ENCODE measurements at places on chromosomes 2 and 18. TPM values are rescaled to one million over a fixed set of nuclear protein-coding genes. Genes with fewer than 3 reads are reported as not detected.

The MARCO gene
- 0.05 TPM for total RNA-seq

The SAG gene
- total RNA-seq, result not detected

The FEV gene
- not detected for total RNA-seq

The LRRC30 gene
- total RNA-seq, result not detected

The AKAIN1 gene
- total RNA-seq, result not detected

The CDH20 gene
- not detected for total RNA-seq

Measured in A549 treated with Hydrocortisone at 1 μM for 4 hours (cell line).